ENCODE measurements at places on chromosomes 7 and 10.

GRCh38 chr10:71228875-71229675, 16.7 kb downstream of the UNC5B start:
- no peak for DNase-seq

DNA sequence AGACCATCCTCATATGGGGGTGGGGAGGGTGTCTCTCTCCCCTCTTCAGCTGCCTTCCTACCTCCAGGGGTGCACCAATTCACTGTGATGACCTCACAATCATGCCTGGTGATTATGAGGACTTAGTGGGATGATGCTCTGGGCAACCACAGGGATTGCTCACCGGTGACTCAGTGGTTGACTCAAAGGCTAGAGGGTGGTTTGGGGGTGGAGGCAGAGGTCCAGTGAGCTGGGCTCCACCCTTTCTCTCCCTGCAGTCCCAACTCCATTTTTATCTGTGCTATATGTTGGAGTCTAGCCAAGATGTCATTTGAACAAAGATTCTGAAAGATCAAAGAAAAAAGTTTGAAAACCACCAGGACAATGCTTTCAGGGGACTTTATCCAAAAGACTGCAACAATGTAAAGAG, 286.9 kb downstream of the KCNMA1 start:
- DNase-seq, result no peak

DNA sequence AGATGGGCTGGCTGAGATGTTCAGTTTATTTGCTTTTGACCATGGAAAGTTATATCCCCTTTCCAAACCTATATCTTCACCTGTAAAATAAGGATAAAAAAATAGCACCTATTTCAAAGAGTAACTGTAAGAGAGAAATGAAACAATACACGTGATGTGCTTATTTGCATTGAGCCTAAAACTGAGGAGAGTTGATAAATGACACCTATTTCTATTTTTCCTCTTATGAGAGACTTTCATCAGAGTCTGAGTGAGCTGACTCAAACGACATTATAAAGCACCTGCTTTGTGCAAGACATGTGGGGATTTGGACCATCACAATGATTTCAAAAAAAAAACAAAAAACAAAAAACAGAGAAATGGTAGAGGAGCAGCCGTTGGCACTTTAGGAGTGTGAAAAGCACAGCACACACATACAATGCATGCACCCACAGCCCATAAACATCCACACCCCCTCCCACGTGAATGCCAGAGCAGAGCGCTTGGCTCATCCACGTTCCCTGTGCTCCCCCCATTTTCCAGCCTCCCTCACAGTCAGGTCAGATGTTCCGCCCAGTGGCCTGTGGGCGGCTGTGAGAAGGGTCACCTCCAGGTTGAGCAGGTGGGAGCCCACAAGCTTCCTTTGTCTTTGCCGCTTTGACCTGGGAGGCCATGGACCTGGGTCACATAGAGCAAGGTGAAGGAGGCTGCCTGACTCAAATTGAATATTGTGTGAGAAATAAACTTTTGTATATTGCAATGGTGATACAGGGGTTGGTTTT, 253.2 kb upstream of the ZNF32 start:
- no peak for DNase-seq

DNA sequence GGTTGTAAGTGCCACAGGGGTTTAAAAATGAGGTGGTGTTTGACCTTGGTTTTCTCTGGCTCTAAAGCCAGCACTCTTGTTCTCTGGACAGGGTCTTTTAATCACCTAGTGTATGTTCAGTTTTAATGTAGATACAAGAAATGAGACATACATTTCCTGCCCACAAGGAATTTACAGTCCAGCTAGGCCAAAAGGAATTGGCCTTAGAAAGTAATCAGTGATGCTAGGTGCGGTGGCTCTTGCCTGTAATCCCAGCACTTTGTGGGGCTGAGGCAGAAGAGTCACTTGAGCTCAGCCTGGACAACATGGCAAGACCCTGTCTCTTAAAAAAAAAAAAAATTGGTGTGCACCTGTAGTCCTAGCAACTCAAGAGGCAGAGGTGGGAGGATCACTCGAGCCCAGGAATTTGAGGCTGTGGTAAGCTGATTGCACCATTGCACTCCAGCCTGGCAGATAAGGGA, 100.2 kb downstream of the LRMDA start:
- DNase-seq, result no peak

GRCh38 chr7:107501593-107501992, 31.7 kb downstream of the GPR22 start:
- peak; percentile 29 for DNase-seq

- DNase-seq, result no peak
These were observed 161.8 kb upstream of the CACNA2D1 start for GRCh38 chr7:82605247-82605864.

GRCh38 chr10:90088024-90088317, 386.6 kb downstream of the KIF20B start:
- no peak for DNase-seq

DNA sequence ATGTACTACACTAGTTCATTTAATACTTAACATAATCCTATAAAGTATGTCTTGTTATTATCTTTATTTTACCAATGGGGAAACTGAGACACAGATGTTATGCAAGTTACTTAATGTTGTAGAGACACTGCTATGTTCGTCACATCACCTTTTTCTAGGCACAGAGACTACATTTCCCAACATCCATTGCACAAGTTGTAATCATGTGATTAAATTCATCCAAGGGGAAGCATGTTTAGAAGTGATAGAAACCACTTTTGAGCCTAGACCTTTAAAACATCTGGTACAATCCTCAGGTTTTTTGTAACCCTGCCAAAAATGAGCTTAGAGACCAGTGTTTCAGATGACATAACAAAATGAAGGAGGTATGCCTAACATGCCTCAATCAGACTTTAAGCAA, 386.8 kb upstream of the HPS1 start:
- DNase-seq, result no peak

DNA sequence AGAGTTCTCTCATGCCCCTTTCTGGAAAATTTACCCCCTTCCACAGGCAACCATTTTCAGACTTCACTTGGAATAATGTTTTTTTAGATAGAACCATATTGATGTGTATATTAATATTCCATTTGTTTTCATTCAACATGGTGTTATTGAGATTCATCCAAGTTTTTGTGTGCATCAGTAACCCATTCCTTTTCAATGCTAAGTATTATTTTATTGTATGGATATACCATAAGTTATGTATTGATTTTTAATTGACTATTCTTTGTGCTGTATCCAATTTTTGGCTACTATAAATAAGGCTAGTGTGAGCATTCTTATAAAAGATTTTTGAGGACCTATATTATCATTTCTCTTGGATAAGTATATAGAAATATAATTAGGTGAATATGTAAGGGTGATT, 1025.7 kb downstream of the GRM8 start:
- no peak for DNase-seq

DNA sequence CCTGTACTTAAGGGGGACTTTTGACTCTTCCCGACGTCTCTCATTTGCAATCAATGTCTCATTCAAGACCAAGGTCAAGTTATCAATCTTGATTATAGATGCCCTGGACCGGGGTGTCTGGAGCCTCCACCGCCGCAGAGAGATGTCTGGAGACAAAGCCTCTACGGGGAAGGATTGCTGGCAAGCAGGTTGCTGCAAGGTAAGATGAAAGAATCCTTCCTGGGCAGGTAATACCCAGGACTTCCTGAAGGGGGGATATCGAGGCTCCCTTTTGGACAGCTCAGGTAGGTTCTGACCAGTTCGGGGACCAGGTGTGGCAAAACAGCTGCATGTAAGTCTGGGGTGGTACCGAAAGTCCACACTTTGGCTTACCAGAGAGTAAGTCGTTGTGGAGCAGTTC, 12.5 kb upstream of the CUX1 start:
- peak; percentile 19 for DNase-seq

GRCh38 chr7:71752171-71752935, 620.4 kb downstream of the GALNT17 start:
- DNase-seq, result peak; percentile 14

- no peak for DNase-seq
These were observed 63.0 kb downstream of the AOAH start for GRCh38 chr7:36661135-36661840.

- no peak for DNase-seq
These were observed 52.7 kb downstream of the DIP2C start for GRCh38 chr10:636769-637168.

GRCh38 chr10:27745732-27746396, at the start of gene MKX:
MKX (minus strand) TSS chr10:27745819; CDS start chr10:27743415, 2,404 bp downstream.
- DNase-seq, result peak; percentile 29

DNA sequence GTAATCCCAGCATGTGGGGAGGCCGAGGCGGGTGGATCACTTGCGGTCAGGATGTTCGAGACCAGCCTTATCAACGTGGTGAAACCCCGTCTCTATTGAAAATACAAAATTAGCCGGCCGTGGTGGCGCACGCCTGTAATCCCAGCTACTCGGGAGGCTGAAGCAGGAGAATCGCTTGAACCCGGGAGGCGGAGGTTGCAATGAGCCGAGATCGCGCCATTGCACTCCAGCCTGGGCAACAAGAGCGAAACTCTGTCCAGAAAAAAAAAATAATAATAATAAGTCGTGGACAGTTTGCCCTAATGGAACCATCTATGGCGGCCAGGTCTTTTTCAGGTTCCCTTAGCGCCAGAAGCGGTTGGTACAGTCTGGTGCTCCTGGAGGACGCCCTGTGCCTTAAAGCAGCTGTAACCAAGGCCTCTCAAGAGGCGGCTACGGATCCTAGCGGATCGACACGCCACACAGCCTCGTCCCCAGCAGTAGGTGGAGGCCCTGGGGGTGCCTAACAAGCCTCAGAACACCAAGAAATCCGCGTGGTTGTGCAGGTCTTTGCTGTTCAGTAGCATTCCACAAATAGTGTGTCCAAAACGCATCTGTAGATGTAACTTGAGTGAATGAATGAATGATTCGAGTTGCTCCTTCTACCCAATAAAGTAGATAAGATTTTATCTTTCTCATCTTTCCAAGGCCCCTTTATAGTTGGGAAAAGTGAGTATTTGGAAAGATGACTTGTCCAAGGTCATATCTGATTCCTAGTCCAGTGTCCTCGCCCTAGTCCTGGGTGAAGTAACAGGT, 982 bp downstream of the PGAM1 start:
- no peak for DNase-seq

DNA sequence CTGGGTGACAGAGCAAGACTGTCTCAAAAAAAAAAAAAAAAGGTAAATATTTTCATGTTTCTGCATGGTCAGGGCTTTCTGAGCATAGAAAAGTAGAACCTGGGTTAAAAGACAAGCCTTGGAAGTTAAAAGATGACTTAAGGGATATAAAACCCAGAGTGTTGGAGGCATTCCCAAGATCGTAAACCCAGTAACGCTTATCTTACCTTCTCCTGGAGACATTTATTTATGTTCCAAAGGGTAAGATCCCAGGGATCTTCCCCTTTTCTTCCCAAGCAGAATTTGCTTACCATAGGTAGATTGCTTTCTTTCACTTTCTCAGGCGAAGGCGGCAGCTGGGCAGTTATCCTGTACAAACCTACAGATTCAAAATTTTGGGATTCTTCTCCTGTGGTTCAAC, 22.2 kb downstream of the SUGCT start:
- DNase-seq, result no peak

DNA sequence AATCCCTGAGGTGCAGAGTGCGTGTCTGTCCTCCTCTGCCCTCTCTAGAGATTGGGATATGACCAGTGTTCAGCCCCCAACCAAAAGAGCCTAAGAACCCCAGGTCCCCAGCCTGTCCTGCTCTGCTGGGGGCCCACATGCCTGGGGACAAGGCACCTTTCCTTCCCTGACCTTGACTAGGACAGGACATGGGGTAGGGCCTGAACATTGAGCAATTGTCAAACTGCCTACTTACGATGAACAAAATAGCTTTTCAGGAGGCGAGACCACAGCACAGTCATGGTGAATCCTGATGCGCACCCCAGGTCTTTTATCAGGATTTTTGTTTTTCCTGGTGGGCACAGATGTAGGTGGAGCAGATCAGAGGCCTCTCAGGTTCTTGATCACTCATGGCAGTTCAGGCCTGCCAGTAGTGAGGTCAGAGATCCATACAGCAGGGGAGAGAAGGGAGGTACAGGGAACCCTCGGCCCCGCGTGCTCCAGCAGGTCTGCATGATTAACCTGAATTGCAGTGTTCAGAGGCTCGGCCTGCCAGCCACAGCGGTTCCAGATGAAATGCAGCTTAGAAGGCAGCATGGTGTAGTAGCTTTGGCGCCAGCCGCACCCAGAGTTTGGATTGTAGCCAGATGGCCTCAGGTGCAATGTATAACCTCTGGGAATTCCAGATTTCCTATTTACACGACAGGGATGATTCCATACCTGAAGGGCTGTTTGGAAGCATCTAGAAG, 191.3 kb downstream of the CUX1 start:
- no peak for DNase-seq

GRCh38 chr7:81111358-81111757, 192.5 kb upstream of the SEMA3C start:
- DNase-seq, result no peak

GRCh38 chr10:113751181-113751732, at the start of gene PLEKHS1:
PLEKHS1 (plus strand) TSS chr10:113751682; CDS start chr10:113755278, 3,596 bp downstream.
- DNase-seq, result no peak

DNA sequence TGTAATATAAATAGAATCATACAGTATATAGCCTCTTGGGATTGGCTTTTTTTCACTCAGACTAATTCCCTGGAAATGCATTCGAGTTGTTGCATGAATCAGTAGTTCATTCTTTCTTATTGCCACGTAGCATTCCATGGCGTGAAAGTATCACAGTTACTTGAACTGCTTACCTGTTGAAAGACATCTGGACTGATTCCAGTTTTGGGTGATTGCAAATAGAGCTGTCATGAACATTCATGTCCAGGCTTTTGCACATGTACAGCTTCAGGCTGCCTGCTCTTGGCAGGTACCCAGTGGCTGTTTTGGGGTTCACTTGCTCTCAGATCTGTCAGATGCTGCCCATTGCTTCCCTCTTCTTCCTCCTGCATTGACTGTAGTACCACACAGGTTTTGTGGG, 54.9 kb downstream of the LRGUK start:
- no peak for DNase-seq

- no peak for DNase-seq
These were observed 13.2 kb upstream of the UNCX start for GRCh38 chr7:1219498-1219897.

GRCh38 chr10:22681783-22682183, 32.6 kb downstream of the PIP4K2A start:
- DNase-seq, result peak; percentile 61

DNA sequence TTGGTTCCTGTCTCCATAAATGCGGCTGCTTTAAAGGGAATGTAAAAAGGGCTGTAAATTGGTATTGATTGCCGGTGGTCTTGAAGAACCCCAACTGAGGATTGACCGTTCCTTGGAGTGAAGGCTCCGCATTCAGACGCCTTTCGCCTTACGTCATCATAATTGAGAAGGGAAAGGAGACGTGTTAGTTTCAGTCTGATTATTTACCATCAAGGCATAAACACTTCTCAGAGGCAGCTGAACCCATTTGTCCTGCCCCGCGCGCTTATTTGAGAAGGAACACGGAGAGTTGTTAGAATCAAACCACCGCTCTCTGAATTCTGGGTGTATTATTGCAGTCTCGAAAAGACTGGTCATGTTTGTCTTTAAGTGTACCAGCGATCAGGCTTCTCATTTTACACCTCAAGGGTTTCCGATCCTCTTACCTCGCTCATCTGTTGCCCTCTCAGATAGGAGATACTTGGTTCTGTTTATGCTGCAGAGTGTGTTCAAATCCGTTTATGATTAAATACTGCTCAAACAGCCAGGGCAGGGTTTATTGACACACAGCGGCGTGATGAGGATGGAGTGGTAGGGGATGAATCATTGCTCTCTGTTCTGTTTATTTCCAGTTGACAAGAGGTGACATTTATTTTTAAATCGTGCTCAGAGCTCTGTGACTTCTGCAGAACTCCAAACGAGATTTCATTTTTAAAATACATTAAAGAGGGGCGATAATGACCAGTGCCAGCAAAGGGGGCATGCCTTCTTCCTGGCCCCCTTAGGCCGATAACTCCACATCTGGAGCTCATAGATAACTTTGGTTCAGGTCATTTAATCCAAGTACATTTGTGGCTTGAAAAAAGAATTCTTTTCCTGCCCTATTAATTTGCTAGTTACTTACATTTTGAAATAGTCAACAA, 30.4 kb downstream of the FOXK1 start:
- no peak for DNase-seq

All from CD4-positive, alpha-beta T cell treated with Interleukin-21 for 1 hour (primary cell).